NCI-H1092 (cell line): ENCODE measurements at places on chromosomes 2 and 18.

DNA sequence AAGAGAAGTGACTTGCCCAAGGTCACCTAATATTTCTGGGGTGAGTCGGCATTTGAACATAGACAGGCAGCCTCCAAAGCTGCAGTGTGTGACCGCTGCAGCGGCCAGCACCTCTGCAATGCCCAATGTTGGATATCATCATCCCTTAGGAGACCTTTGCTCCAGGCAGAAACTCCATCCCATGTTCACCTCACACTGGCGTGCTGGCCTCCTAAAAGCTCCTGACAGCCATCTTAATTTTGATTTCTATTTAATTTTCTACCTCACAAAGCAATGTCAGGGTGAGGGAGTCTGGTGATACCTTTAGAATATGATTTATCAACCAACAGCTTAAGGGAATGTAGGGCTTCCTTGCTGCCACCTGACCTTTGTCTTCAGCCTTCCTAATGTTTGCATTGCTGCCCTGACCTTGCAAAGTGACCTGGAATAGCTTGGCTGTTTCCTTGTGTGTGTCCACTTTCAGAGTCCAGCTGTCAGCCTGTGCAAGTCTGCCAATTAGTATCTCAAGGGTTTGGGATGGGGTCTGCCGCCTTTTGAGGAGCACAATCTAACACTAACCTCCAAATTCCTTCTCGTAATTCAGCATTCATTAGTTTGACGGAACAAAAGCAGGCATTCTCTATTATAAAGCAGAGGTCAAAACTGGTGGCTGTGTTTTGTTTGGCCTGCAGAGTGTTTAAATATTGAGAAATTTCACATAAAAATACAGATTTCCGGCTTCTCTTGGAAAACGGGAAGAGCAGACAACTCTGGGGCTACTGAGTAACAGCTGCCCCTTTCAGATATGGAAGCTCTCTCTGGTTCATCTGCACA, 127.6 kb downstream of the PLEKHM3 start:
- no peak for DNase-seq

DNA sequence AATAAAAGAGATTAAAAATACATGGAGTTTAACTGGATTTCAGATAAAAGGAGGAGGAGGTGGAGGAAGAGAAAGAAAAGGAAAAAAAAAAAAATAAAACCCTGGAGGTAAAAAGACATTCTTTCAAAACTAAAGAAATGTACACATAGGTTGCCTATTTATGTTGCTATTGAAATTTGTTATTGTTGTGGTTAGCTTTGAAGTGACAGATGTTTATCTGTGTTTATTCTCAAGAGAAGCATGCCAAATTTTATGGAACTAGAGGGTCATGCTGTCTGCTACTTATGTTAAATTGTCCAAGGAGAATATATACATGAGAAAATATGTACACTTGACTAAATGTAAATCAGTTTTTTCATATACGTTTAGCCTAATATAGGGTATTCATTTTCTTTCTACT, 653.2 kb downstream of the DCDC2C start:
- DNase-seq = no peak

- DNase-seq = no peak
These were observed 3.0 kb upstream of the SKOR2 start for GRCh38 chr18:47254341-47254939.

- DNase-seq = no peak
These were observed 179.6 kb upstream of the ALKAL2 start for GRCh38 chr2:467543-467891.

DNA sequence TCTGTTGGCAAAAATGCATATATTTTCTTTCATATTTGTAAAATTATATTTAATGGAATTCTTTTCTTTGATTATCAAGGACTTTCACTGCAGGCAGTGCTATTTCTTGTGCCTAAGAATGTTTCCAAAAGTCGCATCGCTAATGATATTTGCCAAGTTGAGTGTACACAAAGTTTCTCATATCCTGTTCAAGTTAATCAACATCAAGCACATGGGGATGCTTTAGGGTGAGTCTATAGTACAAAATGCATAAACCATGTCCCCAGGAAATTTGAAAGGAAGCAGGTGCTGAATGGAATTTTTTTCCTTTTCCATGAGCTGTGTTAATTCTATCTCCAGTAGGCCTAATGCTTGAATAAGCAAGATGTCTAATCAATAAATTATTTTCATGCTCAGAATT, 129.7 kb downstream of the GALNT1 start:
- no peak for DNase-seq

DNA sequence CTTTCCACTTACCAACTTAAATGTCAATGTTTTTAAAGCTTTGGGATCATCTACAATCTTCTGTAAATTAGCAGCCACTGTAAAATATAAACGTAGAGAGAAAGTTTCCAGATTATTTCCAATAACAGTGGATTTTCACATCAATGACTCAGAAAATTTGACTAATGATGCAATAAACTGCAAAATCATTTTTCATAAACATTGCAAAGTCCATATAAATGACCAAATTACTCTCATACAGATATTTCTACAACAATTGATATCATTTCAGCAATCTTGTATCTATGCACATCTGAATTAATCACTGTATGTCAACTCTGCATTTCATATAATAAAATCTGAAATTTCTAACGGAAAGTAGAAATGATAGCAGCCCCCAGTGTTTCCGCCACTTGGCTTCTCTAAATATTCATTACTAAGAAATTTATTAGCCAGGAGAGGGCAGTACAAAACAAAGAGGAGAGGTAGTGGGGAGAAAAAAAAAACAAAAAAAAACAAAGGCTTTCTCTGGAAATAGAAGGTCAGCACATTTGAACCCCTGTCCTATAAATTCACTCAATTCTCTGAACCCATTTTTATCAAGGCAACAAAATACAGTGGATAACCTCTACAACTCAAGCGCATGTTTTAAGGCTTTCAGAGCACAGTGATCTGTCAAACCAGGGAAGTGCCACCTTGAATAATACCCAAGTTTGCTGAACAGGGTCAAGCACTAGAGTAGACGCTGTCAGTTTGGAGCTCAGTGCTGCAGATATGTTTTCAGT, 282.6 kb downstream of the STK39 start:
- DNase-seq = no peak

DNA sequence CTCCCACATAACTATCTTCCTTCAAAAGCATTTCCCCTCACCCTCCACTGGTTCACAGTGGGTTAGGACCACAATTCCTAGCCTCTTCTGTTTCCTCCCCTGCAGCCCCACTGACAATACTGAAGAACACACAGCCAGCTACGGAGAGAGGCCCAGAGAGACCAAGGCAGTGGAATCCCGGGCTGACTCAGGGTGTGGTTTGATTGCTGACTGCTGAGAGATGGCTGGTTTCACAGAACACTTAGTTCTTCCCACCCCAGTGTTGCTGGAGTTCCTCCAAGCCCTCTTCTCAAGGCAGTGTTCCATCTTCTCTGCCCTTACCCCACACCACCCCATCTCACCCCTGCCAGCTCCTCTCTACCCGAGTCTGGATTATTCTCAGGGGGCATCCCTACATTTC, 43.3 kb upstream of the ZFP36L2 start:
- no peak for DNase-seq

DNA sequence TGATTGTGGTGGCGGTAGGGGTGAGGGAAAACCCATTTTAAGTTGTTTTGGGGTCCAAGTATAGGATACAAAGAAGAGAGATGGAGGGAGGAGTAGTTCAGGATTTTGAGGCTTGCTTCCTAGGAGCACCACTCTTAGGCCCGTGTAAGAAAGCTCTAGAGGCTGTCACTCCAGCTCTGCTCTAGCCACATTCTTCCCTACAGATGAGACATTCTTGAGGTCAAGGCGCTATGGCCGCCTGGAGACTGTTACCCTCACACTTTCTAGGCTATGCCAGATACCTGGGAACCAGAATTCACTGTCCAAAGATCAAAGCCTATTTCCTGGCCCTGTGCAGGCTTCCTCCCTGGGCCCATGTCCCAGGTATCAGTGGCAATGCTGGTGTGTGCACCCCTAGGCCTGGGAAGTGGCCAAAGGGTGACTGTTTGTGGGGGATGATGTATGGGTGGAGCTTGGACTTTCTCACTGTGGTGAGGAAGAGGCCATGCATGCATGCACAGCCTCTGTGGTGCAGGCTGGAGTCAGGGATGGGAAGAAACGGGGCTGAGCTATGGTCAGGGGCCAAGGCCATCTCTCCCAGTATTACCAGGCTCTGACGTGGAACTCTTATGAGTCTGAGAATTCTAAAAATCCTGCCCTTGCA, 7.0 kb upstream of the TTL start:
- DNase-seq = no peak
